Stimulated activated CD4-positive, alpha-beta T cell treated with anti-CD3 and anti-CD28 coated beads, Interleukin-1b, Interleukin-23, amount 100 ng/mL, for 48 hours (primary cell): ENCODE measurements at places on chromosomes 2 and 18.

- no peak for DNase-seq
Observed at GRCh38 chr2:218858138-218858445, 1.5 kb upstream of the WNT6 start.

- DNase-seq = no peak
Observed at GRCh38 chr18:79867666-79868065, 69.9 kb downstream of the KCNG2 start.

GRCh38 chr2:198102856-198103255 lies 298.5 kb downstream of the PLCL1 start:
- DNase-seq = no peak

DNA sequence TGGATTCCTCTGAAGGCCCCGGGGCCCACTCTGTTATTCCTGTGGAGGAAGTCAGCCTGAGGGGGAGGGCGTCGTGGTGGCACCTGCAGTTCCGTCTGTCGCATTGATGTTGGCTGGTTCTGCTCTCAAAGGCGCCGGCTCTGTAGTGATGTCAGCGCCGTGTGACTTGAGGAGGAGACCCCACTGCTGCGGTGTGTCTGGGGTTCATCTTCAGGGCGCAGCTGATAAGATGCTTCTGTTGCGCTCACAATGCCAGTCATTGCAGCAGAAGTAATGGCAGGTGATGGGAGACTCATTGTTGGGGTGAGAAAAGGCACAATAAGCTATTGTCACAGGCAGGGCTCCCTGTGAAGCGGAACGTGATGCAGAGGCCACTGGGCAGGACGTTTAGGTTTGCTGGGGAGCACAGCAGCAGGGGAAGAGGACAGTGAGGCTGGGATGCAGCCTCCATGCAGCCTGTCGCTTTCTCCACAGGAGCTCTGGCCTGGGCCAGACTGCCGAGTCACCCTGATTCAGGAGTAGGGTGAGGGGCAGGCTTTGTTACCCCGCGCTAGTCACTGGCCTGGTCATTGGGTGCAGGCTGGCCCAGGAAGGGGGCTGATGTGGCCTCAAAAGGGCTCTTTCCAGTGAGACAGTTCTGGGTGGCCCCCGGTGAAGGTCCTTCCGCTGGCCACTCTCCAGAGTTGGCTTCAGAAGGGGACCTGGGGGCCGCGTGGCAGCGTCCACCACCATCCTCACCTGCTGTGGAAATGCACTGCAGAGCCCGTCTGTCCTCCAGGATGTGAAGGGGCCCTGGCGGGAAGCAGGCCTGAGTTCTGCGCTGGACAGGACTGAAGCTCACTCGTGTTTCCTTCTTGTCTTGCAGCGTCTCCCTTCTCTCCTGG lies 42.9 kb downstream of the SH3BP4 start:
- DNase-seq = no peak
